Fibroblast of the aortic adventitia (primary cell): ENCODE measurements at places on chromosomes 3 and 15.

DNA sequence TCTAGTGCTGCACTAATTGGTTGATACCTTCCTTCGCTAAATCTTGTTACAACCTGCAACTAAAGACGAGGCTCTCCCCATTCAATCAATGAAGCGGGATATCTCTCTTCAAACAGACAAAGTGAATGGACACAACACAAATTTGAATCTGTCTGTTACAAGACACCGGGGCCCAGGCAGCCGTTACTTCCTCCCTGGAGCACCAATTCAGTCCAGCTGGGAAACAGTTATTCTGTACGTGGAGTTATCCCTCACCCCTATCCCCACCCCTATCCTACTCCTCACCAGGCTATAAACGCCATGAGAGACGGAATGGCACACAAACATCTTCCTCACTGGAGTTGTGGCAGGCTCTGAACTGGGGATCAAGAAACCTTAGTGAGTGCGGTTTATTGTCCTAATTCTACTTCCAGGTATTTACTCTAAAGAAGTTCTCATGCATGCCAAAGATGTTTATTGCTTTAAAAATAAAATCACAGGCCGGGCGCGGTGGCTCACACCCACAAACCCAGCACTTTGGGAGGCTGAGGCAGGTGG lies 181.8 kb downstream of the FOXP1 start:
- DNase-seq: no peak

DNA sequence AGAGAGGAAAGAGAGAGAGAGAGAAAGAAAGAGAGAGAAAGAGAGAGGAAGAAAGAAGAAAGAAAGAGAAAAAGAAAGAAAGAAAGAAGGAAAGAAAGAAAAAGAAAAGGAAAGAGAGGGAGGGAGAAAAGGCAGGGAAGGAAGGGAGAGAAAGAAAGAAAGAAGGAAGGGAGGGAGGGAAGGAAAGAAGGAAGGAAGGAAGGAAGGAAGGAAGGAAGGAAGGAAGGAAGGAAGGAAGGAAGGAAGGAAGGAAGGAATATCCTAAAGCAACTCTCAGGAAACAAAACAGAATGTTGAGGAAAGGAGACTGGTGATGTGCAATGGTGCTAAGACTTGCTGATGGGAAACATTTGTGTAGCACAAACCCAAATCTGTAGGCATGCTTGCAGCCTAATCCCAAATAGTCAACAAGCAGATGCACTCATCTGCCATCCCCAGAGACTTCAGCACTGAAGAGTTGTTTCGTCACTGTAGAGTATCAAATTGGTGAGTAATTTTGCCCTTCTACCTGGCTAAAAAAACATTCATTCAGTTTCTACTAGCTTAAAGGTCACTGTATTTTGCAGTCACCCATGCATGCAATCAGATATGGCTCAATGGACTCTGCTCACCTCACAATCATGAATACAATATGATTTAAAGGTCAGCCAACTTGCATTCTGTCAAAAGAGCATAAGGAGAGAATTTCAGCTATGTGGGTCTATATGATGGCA lies 480.3 kb downstream of the FGF12 start:
- no peak for DNase-seq

GRCh38 chr3:64209866-64210621 lies 15.2 kb downstream of the PRICKLE2 start:
- peak; percentile 94 for DNase-seq

- peak; percentile 60 for DNase-seq
These were observed 49.6 kb upstream of the PPARG start for GRCh38 chr3:12239301-12239700.

DNA sequence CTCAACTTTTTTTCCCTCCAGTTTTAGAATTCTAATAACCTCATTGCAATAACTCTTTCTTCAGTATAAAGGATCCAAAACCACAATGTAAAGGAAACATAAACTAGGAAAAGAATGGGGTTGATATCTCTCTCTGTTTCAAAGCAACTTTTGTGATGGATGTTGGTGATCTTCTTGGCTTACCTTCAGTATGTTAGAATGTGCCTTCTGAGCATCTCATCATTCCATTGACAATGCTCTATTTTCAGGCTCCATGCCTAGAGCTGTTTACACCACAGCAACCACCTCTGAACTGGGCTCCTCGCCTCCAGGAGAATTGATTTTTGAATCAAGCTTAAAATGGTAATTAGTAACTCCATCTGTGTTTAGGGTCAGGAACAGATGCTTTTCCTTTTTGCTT lies 6.6 kb downstream of the NLGN1 start:
- DNase-seq: no peak

DNA sequence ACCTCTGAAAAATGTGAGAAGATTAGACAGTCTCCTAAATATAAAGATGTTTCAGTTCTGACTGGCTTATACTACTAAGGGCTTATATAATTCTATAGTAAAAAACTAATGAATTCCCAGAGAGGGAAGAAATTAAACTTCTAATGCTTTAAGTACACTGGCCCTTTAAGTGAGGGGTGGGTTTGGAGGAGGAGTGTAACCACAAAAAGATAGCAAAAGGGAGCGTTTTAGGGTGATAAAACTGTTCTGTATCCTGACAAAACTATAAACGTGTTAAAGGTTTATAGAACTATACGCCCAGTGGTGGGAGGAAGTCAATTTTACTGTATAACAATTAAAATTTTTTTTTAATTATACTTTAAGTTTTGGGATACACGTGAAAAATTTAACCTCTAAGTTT lies 45.8 kb downstream of the CEP152 start:
- no peak for DNase-seq

DNA sequence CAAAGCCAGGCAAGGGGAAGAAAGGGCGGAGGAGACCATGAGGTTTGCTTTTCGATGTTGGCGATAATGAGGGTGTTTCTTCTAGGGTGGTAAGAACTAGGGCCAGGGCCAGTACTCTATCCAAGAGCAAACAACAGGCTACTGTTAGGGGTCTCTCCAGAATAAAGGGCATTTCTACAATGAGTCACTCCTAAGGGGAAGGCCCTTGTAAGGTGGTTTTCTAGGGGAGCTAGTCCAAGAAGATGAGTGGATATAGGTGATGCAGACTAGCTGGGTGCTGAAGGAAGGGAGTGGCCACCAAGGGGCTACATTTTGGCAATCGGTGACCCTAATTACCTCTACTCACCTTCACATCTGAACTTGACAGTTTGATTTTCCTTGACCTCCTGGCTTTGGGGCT lies 148.5 kb upstream of the HACD2 start:
- no peak for DNase-seq

GRCh38 chr3:42844412-42844713 lies 31.3 kb downstream of the CYP8B1 start:
- DNase-seq: no peak

DNA sequence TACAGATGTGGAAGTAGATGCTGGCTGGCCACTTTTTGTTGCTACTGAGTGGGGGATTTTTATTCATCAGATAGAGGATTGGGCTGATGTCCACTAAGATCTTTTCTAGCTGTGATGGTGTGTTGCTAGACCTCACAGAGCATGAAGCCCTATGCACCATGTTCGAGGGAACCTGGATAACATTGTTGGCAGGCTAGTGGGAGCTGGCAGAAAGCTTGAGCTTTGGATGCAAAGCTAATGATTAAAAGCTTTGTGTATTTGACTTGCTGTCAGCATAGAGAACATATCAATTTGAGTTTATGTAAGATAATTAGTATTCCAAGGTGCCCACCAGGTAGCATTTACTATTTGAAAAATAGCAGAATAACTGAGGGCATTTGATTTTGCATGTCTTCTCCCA lies 59.1 kb downstream of the ST6GAL1 start:
- no peak for DNase-seq

GRCh38 chr3:20055020-20055775 lies 15.0 kb downstream of the KAT2B start:
- DNase-seq: no peak

DNA sequence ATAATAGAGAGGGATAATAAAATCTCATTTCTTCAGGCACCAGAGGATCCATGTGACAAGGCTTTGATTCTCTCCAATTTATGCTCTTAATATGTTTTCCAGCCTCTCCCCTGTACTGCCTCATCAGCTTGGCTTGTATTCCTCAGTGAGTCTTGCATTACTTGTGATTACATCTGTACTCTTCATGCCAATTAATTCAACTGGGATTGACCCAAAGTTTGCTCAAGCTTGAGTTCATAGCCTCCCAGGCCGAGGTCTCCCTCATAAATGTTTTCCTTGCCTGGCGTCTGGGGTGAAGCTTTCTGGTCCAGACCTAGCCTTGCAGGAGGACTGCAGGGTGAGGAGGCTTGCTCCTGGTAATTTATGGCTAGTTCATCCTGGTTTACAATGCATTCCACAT lies 146.9 kb downstream of the CHST2 start:
- peak; percentile 80 for DNase-seq

DNA sequence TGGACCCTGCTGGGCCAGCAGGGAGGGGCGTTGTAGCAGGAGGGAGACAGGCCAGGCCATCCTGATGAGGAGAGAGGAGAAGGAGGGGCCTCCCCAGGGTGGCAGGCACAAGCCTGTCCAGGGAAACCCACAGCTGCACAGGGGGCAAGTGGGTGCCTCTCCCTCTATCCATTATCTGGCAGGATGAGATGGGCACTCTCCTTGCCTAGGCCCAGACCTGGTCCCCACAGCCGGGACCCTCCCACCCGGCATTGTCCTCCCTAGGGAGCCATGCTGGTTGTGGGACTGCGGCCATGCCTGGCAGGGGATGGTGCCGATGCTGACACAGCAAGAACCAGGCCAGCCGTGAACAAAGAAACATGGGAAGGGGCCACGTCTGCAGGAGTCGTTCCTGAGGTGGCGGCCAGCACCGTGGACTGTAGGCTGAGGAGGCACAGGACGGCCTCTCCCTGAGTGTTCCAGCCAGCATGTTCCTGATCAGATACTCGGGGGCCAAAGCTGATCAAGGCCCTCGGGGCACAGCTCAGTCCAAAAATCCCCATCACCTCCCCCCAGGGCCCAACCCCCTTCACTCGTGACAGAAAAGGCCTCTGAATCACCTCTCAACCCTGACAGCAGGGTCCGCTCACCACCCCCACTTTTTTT lies 19.2 kb upstream of the CYP11A1 start:
- DNase-seq: no peak

DNA sequence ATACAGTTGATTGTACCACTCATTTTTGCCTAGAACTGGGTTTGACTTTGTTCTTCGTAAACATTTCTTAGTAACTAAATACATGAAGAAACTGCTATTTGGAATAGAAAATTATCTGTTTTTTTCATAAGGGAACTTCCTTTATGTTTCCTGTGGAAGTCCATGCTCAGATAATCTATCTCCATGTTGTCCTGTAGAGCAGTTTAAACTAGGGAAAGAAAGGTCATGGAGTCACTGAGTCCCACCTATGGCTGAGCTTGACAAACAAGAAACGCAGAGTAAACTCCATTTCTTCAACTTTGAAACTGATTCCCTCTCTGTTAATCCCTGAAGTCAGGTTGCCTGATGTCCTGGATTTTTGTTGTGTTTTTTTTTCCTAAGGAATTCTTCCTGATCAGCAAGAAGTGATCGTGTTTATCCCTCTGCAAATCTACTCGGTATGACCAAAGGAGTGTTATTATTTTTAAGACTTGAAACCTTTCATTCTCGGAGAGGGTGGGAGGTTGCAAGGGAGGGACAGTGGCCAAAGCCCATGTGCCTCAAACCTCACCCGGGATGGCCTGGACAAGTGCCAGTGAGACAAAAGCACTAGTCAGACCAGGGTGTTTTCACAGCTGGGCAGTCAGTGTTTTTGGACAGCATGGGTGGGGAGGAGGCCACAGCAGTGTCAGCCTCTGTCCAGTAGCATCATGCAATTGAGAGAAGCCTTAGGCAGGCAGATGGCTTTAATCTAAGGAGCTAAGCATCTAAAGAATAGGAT lies 129.8 kb upstream of the PHLDB2 start:
- peak; percentile 94 for DNase-seq
